ENCODE measurements at places on chromosomes 12 and 14.

DNA sequence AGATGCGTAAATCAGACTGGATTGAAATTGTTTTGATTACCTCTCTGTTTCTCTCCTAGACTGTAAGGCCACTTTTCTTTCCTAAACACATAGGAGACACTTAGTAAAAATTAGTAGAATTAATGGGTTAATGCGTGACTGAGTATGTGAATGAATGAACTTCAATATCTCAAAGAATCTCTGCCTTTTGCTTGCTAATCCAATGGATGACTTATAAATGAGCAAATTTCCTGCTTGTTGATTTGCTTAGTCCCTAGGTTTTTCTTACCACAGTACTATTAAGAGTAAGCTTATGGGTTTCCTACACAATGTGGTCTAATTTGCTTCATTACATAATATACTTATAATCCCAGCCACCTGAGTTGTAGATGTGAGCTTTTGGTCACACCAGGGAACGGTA, 164.1 kb downstream of the SRGAP1 start:
- no peaks in the 10 kb centered on the region for H3K4me1 ChIP-seq
- H3K36me3 ChIP-seq: no peaks in the 10 kb centered on the region
- no peak overlapping the region for H3K27ac ChIP-seq
- H3K4me3 ChIP-seq: no peak overlapping the region
- H3K27me3 ChIP-seq: peaks cover 5% of the 10 kb centered on the region

GRCh38 chr12:112283546-112283945, 98.7 kb downstream of the HECTD4 start:
- DNase-seq: no peak
- H3K27ac ChIP-seq: no peak overlapping the region
- H3K27me3 ChIP-seq: no peaks in the 10 kb centered on the region

GRCh38 chr12:107917912-107918800, 143.7 kb downstream of the ASCL4 start:
- H3K27ac ChIP-seq: no peak overlapping the region
- peaks cover 8% of the 10 kb centered on the region for H3K27me3 ChIP-seq
- H3K4me1 ChIP-seq: no peaks in the 10 kb centered on the region
- H3K36me3 ChIP-seq: no peaks in the 10 kb centered on the region

DNA sequence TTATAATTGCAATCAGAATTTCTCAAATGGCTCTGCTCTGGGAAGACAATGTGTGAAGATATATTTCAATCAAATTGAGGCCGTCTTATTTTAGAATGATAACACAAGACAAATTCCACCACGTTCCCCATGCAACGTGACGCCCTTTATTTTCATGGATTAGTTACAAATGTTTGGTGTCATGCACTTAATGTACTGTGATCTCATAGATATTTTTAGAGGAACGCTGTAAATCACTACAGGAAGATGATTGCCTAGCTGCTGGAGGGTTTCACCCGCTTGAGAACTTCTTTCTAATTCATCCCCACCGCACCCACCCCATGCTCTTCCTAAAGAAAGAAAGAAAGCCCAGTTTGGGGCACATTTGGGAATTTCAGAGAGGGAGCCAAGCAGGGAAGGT, 117.2 kb downstream of the PLXNC1 start:
- peaks cover 86% of the 10 kb centered on the region for H3K4me1 ChIP-seq
- no peak overlapping the region for H3K27ac ChIP-seq
- DNase-seq: no peak
- no peaks in the 10 kb centered on the region for H3K27me3 ChIP-seq

DNA sequence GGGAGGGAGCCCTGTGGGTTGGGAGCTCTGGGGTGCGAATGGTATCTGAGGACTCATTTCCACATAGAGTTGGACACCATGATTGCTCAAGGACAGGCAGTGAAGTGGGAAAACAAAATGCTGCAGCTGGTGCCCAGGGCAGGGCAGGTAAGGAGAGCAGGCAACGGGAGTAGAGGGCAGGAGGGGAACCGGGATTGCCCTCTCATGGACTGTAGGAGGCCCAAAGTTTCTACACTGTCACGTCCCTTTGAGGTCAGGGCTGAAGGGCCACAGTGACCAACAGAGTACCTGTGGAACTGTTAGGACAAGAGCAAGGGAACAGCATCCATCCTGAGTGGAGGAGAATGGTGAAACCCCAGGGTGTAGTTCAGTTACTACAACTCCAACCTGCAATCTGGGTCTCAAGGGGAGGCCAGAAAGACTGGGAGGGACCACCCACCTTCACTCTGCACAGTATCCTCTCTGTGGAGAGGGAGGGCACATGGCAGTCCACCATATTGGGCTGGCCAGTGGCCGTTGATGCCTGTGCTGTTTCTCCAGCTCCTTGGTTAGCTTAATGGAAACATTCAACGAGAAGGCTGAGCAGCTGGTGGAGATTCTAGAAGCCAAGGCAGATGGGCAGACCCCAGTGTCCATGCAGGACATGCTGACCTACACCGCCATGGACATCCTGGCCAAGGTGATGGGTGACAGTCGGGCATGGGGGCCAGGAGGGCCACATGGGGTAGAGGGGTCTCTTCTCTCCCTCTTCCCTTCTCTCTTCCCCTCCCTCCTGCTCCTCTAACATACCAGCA, 22.2 kb downstream of the CYP46A1 start:
- no peak overlapping the region for H3K4me3 ChIP-seq
- peaks cover 3% of the 10 kb centered on the region for H3K27me3 ChIP-seq
- H3K4me1 ChIP-seq: no peaks in the 10 kb centered on the region
- DNase-seq: no peak
- no peaks in the 10 kb centered on the region for H3K36me3 ChIP-seq
- H3K27ac ChIP-seq: no peak overlapping the region
